ENCODE measurements at places on chromosomes 4 and X.

GRCh38 chr4:158530381-158530780 lies 8.7 kb downstream of the RXFP1 start:
- no peak for DNase-seq

GRCh38 chr4:153521999-153522801 lies 56.0 kb downstream of the TMEM131L start:
- DNase-seq, result peak; percentile 30

DNA sequence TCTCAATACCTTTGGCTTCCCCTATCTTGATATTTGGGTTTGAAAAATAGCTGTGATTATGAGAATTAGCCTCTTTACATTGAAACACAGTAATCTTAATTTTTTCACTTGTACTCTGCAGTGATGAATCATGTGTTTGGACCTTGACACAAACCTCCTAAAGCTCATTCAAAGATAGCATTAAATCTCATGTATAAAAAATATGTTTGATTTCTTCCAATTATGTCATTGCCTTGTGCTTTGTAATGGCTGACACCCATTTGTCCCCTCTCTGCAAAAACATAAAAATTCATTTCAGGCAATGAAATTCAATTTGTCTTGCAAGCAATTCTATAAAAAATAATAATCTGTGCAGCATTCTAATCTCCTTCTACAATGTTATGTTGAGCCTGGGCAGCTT lies 422.4 kb upstream of the BOD1L1 start:
- no peak for DNase-seq

DNA sequence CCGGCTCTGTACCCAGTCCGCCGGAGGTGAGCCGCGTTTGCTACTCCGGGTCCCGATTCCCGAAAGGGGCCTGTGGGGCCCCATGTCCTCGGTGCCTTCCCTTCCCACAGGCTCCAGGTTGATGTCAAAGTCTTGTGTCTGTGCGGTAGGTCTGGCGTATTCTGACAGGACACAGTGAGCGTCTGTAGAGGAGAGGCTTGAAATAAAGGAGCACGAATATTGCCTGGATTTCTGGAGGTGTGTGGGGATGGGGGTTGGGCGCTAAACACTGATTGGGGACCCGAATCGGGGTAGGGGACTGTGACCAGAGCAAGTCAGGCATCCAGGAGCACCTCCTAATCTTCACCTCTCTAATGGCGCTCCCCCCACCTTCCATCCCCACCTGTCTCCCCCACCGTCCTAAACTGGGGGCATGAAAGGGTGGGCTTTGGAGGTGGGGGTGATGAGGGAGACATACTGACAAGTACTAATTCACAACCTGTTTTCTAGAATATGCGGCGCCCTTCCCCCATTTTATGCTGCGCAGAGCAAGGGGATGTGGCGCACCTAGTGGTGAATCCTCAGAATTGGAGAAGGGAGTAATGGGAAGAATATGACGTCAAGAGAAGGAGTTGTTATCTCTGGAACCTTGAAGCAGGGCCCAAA lies 855 bp downstream of the GPRASP2 start:
- DNase-seq, result no peak

- DNase-seq, result no peak
These were observed 279.0 kb downstream of the ARAP2 start for GRCh38 chr4:35965300-35965699.

DNA sequence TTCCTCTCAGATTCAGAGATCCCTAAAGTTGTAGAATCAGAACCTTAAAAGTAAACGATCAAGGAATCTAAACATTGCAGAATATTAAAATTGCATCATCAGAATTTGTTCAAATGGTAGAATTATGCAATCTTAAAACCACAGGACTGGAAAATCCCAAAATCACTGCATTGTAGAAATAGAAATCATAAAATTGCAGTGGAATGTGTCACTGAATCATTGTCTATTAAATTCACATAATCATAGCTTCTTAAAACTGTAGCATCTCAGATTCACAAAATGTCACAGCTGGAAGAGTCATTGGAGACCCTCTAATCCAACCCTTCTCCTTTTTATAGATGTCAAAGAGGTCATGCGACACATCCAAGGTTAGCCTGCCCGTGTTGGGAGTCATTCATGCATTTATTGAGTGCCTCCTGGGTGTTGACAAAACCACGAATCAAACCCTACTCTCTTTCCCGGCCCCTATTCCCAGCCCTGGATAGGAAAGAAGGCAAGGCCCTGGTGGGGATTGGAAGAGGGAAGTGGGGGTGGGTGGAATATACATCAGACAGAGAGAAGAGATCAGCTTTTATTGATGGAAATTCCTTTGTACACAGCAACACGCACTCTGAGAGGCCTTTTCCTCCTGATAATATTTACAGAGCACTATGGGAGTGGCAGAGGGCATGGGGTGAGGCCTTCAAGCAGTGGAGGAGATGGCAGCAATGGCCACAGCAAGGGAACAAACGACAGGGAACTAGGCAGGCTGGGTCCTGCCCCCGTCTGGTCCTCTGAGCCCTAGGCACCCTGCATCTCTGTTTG lies 15.4 kb downstream of the IQSEC2 start:
- DNase-seq, result no peak

DNA sequence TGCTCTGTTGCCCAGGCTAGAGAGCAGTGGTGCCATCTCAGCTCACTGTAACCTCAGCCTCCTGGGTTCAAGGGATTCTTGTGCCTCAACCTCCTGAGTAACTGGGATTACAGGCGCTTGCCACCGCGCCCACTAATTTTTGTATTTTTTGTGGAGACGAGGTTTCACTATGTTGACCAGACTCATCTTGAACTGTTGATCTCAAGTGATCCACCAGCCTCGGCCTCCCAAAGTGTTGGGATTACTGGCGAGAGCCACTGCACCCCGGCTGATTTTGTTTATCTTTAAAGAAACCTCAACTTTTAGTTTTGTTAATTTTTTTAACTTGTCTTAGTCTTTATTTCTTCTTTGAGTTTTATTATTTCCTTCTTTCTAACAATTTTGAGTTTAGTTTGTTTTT lies 163.2 kb downstream of the SLC4A4 start:
- DNase-seq, result no peak

- no peak for DNase-seq
These were observed 15.2 kb upstream of the ARHGAP24 start for GRCh38 chr4:85459736-85460135.

GRCh38 chrX:20144491-20144890 lies 2.9 kb upstream of the EIF1AX start:
- DNase-seq, result no peak

DNA sequence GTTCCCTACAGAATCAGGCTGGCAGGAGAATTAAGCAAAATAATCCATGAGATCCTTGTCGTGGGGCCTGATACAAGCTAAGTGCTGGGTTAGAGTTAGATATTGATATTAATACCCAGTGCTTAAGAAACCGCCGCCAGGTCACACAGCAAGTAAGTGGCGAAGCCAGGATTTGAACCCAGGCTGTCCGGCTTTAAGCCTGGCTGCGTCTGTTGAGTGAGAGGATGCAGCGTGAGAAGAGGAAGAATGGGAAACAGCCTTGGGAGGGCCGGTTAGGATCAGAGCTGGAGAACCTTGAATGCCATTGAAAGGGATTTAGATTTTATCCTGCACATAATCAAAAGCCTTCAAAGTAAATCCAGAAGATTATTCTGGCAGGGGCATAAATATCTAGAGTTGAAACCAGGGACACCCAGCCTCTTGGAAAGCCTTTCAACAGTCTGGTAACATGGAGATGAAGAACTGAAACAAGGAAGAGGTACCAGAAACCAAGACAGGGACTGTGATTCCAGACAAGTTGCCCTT lies 64.8 kb upstream of the HELT start:
- DNase-seq, result no peak

DNA sequence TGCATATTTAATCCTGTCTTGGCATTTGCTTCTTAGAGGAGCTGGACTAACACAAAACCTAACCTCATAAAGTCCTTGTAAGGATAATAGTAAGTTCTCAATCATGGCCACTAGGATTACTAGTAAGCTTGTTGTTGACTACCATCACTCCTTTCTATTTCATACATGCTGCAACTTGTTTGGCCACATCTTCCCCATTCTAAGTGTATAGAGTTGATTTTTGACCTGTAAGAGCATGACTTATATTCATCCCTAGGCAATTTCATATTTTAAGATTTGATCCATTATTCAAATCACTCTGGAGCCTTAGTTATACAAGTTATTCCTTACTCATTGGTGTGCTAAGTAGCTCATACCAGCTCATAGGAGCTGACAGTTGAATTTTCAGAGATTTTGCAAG lies 109.4 kb downstream of the EFHC2 start:
- no peak for DNase-seq

DNA sequence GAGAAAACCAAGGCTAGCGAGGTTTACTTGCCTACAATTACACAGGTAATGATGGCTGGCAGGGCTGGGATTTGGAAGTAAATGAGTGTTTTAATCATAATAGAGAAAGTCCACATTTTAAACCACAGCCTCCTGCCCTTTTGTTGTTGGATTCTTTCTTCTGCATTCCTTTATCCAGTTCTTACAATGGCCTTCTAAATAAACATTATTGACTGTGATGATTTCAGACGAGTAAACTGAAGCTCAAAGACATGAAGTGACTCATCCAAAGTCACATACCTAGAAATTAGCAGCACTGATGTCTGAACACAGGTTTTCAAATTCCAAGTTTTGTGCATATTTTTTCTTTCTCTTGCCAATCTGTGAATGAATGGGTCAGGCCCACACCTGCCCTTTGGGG lies 51.2 kb upstream of the C1QTNF7 start:
- DNase-seq, result no peak

GRCh38 chr4:133711817-133712216 lies 489.8 kb downstream of the PABPC4L start:
- no peak for DNase-seq

DNA sequence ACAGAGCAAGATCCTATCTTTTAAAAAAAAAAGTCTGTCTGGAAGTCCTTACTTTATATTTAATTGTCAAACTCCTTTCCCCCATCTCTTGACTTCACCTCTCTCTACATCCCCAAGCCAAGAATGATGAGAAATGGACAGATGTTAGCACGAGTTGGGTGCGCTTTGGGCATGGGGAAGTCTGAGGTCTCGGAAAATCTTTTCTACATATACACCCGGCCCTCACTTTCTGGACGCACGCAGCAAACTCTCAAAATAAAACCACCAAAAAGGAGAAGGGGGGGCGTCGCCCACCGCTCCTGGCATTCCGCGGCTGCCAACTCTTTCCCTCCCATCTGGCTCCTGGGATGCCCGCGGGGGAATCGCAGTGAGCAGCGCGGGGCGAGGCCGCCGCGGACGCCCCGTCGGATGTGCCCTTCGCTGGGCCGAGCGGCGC lies 756 bp downstream of the IGFBP7 start:
- DNase-seq, result no peak

DNA sequence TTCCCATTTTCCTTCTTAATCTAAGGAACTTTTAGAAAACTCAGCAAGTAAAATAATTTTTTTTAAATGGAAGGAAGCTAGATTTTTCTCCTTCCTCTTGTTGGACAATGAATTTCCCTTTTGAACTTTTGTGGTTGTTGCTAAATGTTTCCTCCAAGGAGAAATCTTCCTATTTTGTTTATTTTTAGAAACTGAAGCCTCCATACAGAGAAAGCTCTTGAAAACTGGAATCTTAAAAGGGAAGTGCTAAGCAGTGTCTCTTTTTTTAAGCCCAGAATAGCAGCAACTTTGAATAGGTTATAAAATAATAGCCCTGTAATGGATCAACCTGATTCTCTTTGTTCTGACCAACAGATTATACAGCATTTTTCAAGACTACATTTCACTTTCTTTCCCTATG lies 15.1 kb upstream of the DCLK2 start:
- DNase-seq, result no peak

DNA sequence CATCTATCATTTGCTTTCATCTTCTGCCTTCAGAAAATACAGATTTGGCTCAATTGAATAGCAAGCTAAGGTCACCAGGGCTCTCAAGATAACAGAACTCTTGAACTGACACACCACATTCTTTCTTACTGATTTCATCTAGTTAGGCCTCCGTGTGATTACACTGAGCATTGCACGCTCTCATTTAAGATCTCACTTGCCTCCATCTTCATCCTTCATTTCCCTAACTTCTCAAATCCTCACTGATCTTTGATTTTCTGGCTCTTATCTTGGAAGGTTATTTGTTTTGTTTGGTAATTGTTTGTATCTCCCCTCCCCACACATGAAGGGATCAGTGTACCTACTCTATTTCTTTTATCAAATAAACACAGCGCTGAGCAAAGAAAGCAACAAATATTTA lies 47.7 kb downstream of the MANBA start:
- no peak for DNase-seq

GRCh38 chrX:72060921-72061490 lies 70.7 kb downstream of the RTL5 start:
- DNase-seq, result no peak

DNA sequence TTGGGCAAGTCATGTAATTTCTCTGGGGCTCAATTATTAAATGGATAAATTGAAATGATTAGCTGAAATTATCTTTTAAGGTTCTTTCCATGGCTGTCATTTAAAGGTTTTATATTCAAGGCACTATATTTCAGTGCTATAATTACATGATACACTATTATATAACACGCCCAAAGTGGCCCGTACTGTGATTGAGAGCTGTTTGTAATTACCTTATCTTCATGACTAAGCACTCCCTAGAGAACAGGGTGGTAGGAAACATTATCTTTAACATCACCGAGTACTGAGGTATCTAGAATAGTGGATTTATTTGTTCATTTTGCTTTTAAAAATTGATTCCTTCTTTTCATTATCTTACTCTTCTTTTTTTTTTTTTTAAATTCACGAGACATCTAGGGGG lies 79.0 kb downstream of the DIAPH2 start:
- DNase-seq, result no peak

DNA sequence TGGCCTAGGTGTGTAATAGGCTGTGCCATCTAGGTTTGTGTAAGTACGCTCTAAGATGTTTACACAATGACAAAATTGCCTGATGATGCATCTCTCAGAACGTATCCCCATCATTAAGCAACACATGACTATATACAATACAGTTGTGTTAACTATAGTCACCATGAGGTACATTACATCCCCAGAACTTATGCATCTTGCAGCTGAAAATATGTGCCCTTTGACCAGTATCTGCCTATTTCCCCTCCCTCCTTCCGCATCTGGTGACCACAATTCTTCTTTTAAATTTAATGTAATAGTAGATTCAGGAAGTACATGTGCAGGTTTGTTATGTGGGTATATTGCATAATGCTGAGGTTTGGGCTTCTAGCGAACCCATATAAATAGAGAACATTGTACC lies 239.8 kb upstream of the IL1RAPL1 start:
- no peak for DNase-seq

GRCh38 chr4:25001509-25001908 lies 29.2 kb downstream of the LGI2 start:
- DNase-seq, result no peak

- DNase-seq, result no peak
These were observed 77.3 kb upstream of the IL2 start for GRCh38 chr4:122533841-122534240.
